ENCODE measurements at places on chromosomes 7 and 10.

GRCh38 chr7:28200598-28200997 is 20.0 kb upstream of the JAZF1 start:
- no peak for DNase-seq

GRCh38 chr7:74495112-74496086 is 41.7 kb downstream of the GTF2IRD1 start:
- no peak for DNase-seq

DNA sequence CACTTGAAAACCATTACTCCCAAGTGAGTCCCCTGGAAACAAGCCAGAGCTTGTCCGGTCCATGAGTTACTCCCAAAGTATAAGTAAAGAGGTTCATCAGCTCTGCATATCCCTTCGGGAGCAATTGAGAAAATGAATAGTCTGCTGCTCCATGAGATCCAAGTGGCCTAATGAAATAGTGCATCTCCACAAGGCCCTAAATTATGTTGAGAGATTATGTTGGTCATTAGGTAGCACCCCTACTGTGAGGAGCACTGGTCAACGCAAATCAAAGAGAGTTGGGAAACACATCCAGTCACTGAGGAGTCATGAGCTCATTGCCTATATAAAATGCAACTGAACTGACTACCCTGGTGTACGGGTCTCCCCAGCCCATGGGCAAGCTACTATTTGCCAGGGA is 205.5 kb upstream of the AOAH start:
- no peak for DNase-seq

DNA sequence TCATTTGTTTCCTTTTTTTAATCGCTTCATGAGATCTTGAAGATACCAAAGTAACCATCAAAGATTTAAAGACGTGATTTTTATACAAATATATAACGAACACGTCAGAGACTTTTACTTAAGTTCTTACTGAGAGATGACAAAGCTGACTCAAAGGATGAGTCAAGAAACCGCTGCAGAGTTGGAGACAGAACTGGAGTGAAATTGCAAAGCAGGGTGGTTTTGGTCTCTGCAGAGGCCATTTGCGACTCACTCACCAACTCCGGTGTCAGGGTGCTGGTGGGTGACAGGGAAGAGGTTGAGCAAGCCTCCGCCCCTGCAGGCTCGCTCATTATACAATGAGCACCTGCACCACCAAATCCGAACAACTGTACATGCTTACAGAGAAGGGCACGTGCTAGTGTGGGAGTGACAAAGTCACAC is 75.2 kb downstream of the DNAJB6 start:
- no peak for DNase-seq

DNA sequence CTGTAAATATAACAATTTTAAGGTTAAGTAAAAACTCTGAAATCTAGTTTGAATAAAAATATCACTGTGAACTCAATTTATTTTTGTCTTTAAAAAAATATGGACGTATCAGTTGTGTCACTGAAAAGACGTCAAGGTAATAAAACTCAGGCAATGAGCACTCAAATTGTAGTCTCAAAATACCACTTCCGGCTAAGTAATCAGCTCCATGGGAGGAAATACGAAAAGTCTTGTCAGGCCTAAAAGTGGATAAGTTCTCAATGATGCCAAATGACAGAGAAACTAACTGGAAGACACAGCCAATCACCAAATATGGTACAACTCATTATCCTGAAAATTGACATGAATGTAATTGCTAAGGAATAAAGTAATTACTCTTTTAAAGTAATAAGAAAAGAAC is 719 bp downstream of the CALN1 start:
- no peak for DNase-seq

GRCh38 chr10:116163333-116164131 is 109.5 kb downstream of the GFRA1 start:
- DNase-seq = no peak

DNA sequence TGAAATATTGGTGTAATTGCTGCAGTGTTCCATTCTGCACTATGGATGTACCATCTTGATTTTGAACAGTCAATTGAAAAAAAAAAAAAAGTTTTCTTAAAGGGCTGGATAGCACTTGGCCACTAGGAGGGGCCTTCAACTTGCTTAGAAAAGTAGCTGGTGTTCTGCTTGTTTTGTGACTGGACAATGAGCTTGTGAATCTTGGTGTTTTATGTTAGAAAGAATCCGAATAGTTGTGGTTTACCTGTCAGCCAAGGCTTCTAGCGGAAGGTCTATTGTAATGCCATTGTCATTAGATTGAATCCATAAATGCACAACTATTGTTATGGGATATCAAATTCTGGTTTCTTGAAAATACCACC is 77.1 kb downstream of the BMPER start:
- no peak for DNase-seq

- DNase-seq = no peak
Observed at GRCh38 chr10:73965890-73966768, 31.8 kb upstream of the VCL start.

DNA sequence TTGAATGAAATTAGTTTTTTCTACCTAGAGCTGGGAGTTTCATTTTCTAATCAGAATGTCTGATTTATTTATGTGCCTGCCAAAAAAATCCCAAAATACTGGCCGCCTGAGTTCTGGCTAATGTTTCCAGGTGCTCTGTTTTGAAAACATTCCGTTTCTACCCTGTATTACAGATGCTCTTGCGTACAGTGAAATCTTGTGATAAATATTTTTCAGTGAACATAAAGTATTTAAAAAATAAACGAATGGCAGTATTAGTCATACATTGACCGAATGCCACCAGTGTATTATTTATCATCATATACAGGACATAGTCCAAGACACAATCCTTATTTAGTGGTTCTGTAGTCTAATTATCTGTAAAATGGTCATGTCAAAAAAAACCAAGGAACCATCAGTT is 102.8 kb downstream of the KAT6B start:
- DNase-seq = no peak

DNA sequence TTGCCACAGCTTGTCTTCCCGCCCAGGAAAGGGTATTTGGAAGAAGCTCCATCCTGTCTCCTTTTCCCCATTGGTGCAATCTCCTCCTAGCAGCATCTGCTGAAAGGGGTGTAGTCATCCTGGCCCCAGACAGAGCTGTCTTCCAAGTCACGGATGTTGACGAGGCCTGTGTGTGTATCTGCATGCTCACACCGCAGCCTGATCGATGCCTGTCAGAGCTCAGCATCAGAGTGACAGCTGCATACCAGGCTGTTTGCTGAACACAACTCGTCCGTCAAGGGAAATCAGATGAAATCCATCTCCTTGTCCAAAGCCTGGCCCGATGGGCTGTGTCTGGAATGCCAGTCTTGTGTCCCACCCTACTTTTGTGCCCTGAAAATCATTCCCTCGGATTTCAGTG is 21.2 kb upstream of the LRRC4 start:
- DNase-seq = no peak

DNA sequence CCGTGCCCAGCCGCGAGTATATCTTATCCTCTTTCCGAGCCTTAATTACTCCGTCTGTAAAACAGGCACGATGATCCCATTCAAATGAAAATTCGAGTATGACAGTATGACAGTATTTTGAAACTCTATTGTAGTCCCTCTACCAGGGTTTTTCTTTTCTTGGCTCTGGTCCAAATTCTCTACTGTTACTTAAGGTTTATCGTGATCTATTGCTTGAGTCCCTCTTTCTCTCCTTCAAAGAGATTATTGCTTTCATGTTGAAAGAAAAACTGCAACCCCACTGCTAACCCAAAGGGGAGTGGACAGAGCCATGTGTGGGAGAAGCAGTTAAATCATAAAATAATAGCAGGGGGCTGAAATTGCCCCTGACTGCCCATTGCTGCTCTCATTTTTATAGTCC is 1156.6 kb upstream of the AUTS2 start:
- DNase-seq = no peak

- no peak for DNase-seq
Observed at GRCh38 chr10:23391821-23392220, 47.1 kb upstream of the OTUD1 start.

DNA sequence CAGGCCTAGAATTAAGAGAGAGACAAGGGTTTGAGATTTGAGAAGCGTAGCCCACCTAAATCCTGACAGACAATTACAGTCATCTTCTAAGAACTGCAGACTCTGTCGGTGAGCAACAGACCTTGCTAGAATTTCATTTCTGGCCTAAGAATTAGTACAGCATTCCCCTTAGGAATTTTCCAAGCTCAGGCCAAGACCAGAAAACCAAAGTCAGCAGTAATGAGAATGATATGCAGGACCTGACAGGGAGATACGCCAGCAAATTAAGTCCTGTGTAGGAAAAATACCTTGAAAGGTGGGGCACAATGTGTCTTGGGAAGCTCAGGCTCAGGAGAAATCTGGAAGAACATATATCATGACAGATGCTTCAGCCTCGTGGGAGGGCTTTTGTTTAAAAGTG is 52.7 kb upstream of the HERPUD2 start:
- DNase-seq = no peak

- no peak for DNase-seq
Observed at GRCh38 chr7:127918130-127918529, 113.1 kb downstream of the LRRC4 start.

DNA sequence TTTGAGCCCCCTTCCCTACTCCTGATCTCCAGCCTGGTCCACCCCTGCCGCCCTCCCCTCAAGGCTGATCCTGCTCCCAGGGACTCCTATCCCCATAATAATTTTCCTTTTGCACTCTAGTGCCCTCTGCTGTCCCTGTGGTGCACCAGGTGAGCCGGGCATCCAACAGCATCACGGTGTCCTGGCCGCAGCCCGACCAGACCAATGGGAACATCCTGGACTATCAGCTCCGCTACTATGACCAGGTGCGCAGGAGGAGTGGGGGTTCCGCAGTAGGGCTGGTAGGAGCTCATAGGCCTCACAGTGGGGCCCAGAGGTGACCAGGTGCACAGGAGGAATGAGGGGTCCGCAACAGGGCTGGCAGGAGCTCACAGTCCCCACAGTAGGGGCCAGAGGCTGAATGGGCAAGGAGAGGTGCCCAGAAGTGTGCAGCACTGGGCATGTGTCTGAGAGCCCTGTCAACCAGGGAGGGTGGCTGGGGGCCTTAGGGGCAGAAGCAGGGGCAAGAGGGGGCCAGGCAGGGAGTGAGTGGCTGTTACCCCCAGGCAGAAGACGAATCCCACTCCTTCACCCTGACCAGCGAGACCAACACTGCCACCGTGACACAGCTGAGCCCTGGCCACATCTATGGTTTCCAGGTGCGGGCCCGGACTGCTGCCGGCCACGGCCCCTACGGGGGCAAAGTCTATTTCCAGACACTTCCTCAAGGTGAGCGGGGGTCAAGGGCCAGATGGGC is 11.7 kb downstream of the EPHB6 start:
- DNase-seq = no peak

DNA sequence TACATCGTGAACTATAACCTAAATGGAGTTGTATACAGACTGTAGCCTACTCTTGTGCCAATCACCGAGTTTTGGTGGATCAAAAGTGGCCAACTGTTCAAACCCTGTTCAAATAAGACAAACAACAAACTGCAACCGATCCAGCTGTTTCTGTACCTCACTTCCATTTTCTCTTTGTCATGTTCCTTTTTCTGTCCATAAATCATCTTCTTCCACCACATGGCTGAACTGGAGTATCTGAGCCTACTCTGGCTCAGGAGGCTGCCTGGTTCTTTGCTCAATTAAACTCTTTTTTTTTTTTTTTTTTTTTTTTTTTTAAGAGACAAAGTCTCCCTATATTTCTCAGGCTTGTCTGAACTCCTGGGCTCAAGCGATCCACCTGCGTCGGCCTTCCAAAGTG is 59.0 kb upstream of the NPVF start:
- no peak for DNase-seq

DNA sequence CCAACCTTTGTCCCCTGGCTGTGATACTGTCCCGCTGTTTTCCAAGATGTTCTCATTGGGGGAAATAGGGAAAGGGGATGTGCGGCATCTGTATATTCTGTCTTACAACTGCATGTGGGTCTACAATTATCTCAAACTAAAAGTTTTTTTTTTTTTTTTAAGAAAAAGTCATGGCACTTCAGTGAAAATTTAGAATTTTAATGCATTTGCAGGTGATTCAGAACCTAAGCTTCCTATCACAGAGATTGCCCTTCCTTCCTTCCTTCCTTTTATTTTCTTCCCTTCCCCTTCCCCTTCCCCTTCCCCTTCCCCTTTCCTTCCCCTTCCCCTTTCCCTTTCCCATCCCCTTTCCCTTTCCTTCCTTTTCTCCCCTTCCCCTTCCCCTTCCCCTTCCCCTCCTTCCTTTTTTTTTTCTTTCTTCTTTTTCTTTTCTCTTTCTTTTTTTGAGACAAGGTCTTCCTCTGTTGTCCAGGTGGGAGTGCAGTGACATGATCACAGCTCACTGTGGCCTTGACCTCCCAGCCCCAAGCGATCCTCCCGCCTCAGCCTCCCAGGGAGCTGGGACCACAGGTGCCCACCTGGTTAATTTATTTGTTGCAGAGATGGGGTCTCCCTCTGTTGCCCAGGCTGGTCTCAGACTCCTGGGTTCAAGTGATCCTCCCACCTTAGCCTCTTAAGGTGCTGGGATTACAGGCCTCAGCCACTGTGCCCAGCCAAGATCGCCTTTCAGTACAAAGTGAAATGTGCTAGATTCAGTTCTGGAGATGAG is 32.0 kb downstream of the JAKMIP3 start:
- DNase-seq = no peak

GRCh38 chr7:102890292-102890970 is 22.4 kb upstream of the LRRC17 start:
- no peak for DNase-seq

GRCh38 chr7:135728136-135728669 is at the start of gene SLC13A4:
Gene SLC13A4, minus strand, starts transcription at chr7:135728186. Its CDS starts 690 bp downstream, at chr7:135727496.
- DNase-seq = no peak

GRCh38 chr10:127344346-127344745 is 148.0 kb upstream of the INSYN2A start:
- DNase-seq = no peak

GRCh38 chr7:91293840-91294239 is 29.6 kb downstream of the FZD1 start:
- no peak for DNase-seq

DNA sequence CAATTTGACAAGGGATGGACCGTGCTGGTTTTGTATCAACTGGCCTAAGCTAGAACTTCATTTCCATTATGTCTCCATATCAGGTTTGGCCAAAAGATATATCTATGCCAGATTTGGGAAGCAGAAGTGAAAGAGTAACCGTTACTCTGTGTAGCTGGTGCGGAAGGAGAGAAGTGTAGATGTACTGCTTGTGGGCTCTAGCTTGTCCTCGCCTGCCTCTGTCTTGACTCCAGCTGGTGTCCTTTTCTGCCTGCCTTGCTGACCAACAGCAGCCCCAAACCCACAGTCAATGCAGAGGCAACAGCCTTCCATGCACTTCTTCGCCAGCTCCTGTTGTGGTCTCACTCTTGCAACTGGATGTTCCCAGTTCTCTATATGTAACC is 128.5 kb downstream of the KIF20B start:
- no peak for DNase-seq

- DNase-seq = no peak
Observed at GRCh38 chr10:70733051-70733450, 52.1 kb downstream of the TBATA start.

GRCh38 chr7:33841705-33842129 is 63.6 kb upstream of the BMPER start:
- no peak for DNase-seq

GRCh38 chr10:19946791-19947190 is 130.6 kb downstream of the PLXDC2 start:
- no peak for DNase-seq
